ENCODE measurements at places on chromosomes 12 and 14. TPM values are rescaled to one million over a fixed set of nuclear protein-coding genes. Genes with fewer than 3 reads are reported as not detected.

Gene DEGS2
- not detected for total RNA-seq

Gene MYH6
- total RNA-seq, result 8,253 TPM

Gene NCKAP5L
- total RNA-seq, result 18.7 TPM

DNA sequence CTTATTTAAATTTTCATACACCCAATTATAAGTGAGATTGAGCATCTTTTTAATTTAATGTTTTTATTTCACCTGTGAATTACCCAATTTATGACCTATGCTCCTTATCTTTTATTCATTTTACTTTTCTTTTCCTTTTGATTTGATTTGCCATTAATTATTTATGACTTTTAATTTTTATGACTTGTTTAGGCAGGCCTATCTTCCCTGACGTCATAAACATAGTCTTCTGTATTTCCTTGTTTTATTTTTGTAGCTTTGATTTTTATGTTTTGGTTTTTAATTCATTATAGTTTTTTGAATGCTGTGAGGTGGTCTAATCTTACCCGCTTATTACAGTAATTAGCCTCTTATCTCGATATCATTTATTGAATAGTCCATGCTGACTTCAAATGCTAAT, 467.1 kb upstream of the FAR2 start:
- H3K27me3 ChIP-seq, result no peaks in the 10 kb centered on the region
- no peak overlapping the region for H3K4me3 ChIP-seq
- H3K4me1 ChIP-seq, result no peaks in the 10 kb centered on the region
- no peak for DNase-seq
- no peaks in the 10 kb centered on the region for H3K36me3 ChIP-seq
- H3K27ac ChIP-seq, result no peak overlapping the region

- peak overlapping the region; percentile 72 for H3K27ac ChIP-seq
- H3K4me3 ChIP-seq, result no peak overlapping the region
- H3K36me3 ChIP-seq, result no peaks in the 10 kb centered on the region
- no peaks in the 10 kb centered on the region for H3K27me3 ChIP-seq
Measured at GRCh38 chr14:75825147-75825592, 156.6 kb downstream of the TGFB3 start.

DNA sequence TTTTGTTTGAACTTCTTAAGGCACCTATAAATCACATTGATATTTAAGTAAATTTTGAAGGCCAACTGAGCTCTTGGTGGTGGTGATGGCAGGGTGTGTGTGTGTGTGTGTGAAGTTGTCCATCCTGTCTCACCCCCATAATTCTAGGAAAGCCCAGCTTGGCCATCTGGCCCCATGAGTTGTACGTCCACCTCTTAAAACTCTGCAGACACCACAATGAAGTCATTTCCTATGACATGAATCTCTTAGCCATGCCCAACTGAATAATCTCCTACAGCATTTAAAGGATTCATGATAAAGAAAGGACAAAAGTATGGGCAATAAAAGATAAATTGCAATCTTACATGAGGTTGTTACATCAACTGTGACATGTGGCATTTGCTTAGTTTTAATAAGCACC, 123.4 kb downstream of the TTC7B start:
- no peak overlapping the region for H3K27ac ChIP-seq
- H3K27me3 ChIP-seq, result no peaks in the 10 kb centered on the region
- H3K4me1 ChIP-seq, result no peaks in the 10 kb centered on the region

- peaks cover 23% of the 10 kb centered on the region for H3K4me1 ChIP-seq
- no peak for DNase-seq
- no peak overlapping the region for H3K4me3 ChIP-seq
- H3K36me3 ChIP-seq, result no peaks in the 10 kb centered on the region
Measured at GRCh38 chr12:109772622-109773321, 59.1 kb downstream of the FAM222A start.

- peaks cover 25% of the 10 kb centered on the region for H3K4me1 ChIP-seq
- peak overlapping the region; percentile 50 for H3K27ac ChIP-seq
- H3K4me3 ChIP-seq, result no peak overlapping the region
- H3K27me3 ChIP-seq, result no peaks in the 10 kb centered on the region
Measured at GRCh38 chr12:46773586-46774321, 52.0 kb downstream of the SLC38A4 start.

- H3K4me1 ChIP-seq, result no peaks in the 10 kb centered on the region
- no peak overlapping the region for H3K27ac ChIP-seq
- H3K36me3 ChIP-seq, result no peaks in the 10 kb centered on the region
- H3K4me3 ChIP-seq, result no peak overlapping the region
- no peak for DNase-seq
Measured at GRCh38 chr12:75890141-75890540, 141.4 kb downstream of the PHLDA1 start.

Gene CPSF6
- total RNA-seq, result 21.0 TPM

DNA sequence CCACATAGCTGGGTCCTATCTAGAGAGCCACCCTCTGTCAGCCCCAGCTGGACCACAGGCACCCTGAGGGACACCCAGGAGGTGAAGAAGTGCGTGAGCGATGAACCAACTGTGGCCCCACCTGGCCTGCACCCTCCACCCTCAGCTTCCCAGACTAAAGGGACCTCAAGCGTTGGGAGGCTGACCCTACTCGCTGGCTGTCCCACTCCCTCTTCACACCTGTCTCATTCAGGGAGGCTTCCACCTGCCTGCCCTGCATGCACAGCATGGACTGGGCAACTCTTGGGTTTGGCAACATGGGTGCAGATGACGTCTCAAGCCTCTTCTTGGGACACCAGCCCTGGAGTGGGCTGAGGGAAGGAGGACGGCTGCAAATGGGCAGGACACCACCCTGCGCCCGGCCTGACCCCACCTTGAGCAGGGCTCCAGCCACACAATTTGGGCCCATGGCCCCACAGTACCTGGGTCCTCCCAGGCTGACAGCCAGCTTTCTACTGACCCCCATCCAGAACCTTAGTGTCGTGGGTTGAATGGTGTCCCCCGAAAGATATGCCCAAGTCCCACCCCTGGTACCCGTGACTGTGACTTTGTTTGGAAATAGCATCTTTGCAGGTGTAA, 2.1 kb downstream of the TMEM179 start:
- H3K27ac ChIP-seq, result no peak overlapping the region
- no peaks in the 10 kb centered on the region for H3K36me3 ChIP-seq
- H3K27me3 ChIP-seq, result no peaks in the 10 kb centered on the region
- H3K4me1 ChIP-seq, result peaks cover 15% of the 10 kb centered on the region
- no peak overlapping the region for H3K4me3 ChIP-seq

Gene PSMB5
- total RNA-seq, result 105 TPM

- H3K27ac ChIP-seq, result no peak overlapping the region
- H3K4me3 ChIP-seq, result no peak overlapping the region
- H3K27me3 ChIP-seq, result no peaks in the 10 kb centered on the region
- no peak for DNase-seq
- H3K36me3 ChIP-seq, result no peaks in the 10 kb centered on the region
- peaks cover 4% of the 10 kb centered on the region for H3K4me1 ChIP-seq
Measured at GRCh38 chr12:70983692-70984091, 63.2 kb upstream of the PTPRR start.

- DNase-seq, result no peak
- H3K4me1 ChIP-seq, result no peaks in the 10 kb centered on the region
- H3K4me3 ChIP-seq, result no peak overlapping the region
- peak overlapping the region; percentile 36 for H3K27ac ChIP-seq
- no peaks in the 10 kb centered on the region for H3K36me3 ChIP-seq
Measured at GRCh38 chr12:93829016-93829415, 151.8 kb downstream of the CRADD start.

GRCh38 chr12:49792181-49792970, 35.8 kb downstream of the NCKAP5L start:
- no peak overlapping the region for H3K27ac ChIP-seq
- no peak for DNase-seq
- no peaks in the 10 kb centered on the region for H3K27me3 ChIP-seq

GRCh38 chr14:77197988-77198387, 16.4 kb downstream of the TMEM63C start:
- no peak overlapping the region for H3K27ac ChIP-seq
- DNase-seq, result no peak
- no peaks in the 10 kb centered on the region for H3K4me1 ChIP-seq

GRCh38 chr14:55470025-55470424, 29.6 kb upstream of the TBPL2 start:
- no peak overlapping the region for H3K4me3 ChIP-seq
- no peaks in the 10 kb centered on the region for H3K4me1 ChIP-seq
- H3K36me3 ChIP-seq, result no peaks in the 10 kb centered on the region
- H3K27ac ChIP-seq, result no peak overlapping the region
- no peak for DNase-seq
- H3K27me3 ChIP-seq, result no peaks in the 10 kb centered on the region

DNA sequence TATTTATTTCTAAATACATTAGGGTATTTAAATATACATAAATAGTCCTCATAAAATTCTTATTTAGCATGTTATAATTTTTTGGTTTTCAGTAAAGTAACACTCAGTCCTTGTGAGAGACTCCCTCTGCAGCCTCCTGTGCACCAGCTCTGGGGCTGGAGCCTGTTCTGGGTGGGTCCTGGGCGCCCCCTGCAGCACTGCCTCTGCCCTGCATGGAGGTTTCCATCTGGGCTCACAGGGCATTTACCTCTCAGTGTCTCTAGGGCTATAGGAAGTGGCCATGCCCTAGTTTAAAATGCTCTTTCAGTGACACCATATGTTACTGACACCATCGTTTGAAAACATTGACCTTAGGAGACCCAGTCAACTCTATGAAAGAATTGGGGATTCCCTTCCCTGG, 1155.2 kb downstream of the TMEM121 start:
- H3K4me1 ChIP-seq, result no peaks in the 10 kb centered on the region
- H3K36me3 ChIP-seq, result no peaks in the 10 kb centered on the region
- H3K4me3 ChIP-seq, result no peak overlapping the region
- H3K27me3 ChIP-seq, result no peaks in the 10 kb centered on the region
- DNase-seq, result no peak

DNA sequence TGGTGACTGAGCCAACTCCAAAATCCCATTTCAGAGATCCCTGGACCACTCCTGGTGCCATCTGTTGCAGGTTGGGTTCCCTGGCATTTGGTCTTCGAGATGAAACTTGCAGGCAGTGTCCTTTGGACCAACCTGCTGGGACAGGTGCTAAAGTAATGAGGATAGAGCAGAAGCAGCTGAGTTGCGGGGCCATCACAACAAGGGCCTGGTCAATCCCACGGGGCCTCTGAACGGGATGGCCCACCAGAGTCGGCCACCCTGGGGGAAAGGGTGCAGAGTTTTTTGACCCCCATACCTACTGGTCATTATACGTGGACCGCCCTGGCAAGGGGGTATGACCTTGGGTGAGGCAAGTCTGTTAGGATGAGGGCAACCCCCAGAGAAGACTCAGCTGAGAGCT, 39.3 kb downstream of the DLK1 start:
- no peaks in the 10 kb centered on the region for H3K27me3 ChIP-seq
- no peaks in the 10 kb centered on the region for H3K36me3 ChIP-seq

Gene MYF5
- not detected for total RNA-seq

Gene TBX3
- total RNA-seq, result 6.1 TPM

GRCh38 chr14:74591394-74591793, 20.6 kb downstream of the LTBP2 start:
- H3K36me3 ChIP-seq, result no peaks in the 10 kb centered on the region
- DNase-seq, result no peak
- no peaks in the 10 kb centered on the region for H3K4me1 ChIP-seq
- H3K27ac ChIP-seq, result peak overlapping the region; percentile 64

GRCh38 chr14:29028973-29029582, 262.5 kb downstream of the FOXG1 start:
- no peaks in the 10 kb centered on the region for H3K36me3 ChIP-seq
- H3K4me3 ChIP-seq, result no peak overlapping the region
- H3K4me1 ChIP-seq, result no peaks in the 10 kb centered on the region
- no peaks in the 10 kb centered on the region for H3K27me3 ChIP-seq
- no peak for DNase-seq
- no peak overlapping the region for H3K27ac ChIP-seq

GRCh38 chr14:58826845-58827686, 189.3 kb downstream of the DACT1 start:
- H3K27me3 ChIP-seq, result no peaks in the 10 kb centered on the region
- no peaks in the 10 kb centered on the region for H3K4me1 ChIP-seq
- H3K36me3 ChIP-seq, result no peaks in the 10 kb centered on the region
- H3K27ac ChIP-seq, result no peak overlapping the region
- no peak for DNase-seq

GRCh38 chr14:29982993-29983392, 55.3 kb upstream of the PRKD1 start:
- H3K4me3 ChIP-seq, result no peak overlapping the region
- no peak for DNase-seq
- no peaks in the 10 kb centered on the region for H3K27me3 ChIP-seq
- H3K4me1 ChIP-seq, result no peaks in the 10 kb centered on the region
- H3K27ac ChIP-seq, result no peak overlapping the region
- H3K36me3 ChIP-seq, result no peaks in the 10 kb centered on the region

GRCh38 chr12:101001669-101002068, 207.1 kb downstream of the ANO4 start:
- H3K36me3 ChIP-seq, result no peaks in the 10 kb centered on the region
- no peak for DNase-seq
- no peak overlapping the region for H3K27ac ChIP-seq
- no peak overlapping the region for H3K4me3 ChIP-seq

- no peaks in the 10 kb centered on the region for H3K27me3 ChIP-seq
- H3K4me1 ChIP-seq, result no peaks in the 10 kb centered on the region
- no peak overlapping the region for H3K4me3 ChIP-seq
- no peaks in the 10 kb centered on the region for H3K36me3 ChIP-seq
Measured at GRCh38 chr12:39892146-39892545, 213.7 kb downstream of the SLC2A13 start.

Gene LRRC43
- total RNA-seq, result 1.8 TPM

DNA sequence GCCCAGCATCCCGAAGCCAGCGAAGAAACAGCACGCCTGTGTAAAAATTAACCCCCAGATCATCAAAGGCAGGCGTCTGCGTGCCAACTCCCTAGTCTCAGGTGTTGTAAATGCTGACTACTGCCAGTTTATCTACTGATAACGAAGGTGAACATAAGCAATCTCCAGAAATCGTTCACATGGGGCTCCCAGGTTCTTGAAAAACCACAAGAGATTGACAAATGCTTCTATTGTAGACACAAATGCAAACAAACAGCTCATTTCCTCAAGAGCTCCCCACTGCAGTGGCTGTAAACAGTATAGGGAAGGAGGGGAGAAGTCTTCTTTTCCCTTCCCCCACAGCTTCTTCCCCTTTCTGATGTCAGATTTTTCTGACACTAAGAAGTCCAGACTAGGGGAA, 5.3 kb upstream of the PLEKHG3 start:
- no peaks in the 10 kb centered on the region for H3K27me3 ChIP-seq
- DNase-seq, result no peak
- H3K36me3 ChIP-seq, result no peaks in the 10 kb centered on the region
- H3K27ac ChIP-seq, result no peak overlapping the region
- H3K4me1 ChIP-seq, result no peaks in the 10 kb centered on the region

DNA sequence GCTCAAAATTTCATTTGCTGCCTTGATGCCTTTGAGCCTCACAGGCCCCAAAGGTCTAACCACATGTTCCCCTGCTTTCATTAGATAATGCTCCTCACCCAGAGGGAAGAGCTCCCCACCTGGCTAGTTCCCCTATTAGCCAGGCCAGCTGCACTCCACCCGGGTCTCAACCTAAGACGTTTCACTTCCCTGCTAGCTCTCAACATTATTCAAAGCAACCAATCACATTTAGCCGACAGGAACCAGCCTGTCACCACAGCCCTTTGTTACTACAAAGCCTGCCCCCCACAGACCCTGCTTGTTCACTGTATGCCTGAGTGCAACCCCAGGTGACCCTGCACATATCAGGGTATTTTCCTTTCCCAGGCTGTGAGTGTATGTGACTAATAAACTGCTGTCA, 78.6 kb downstream of the SLC15A5 start:
- DNase-seq, result no peak
- no peaks in the 10 kb centered on the region for H3K4me1 ChIP-seq
- H3K27me3 ChIP-seq, result no peaks in the 10 kb centered on the region
- H3K36me3 ChIP-seq, result no peaks in the 10 kb centered on the region

Gene KLRK1
- total RNA-seq, result 0.28 TPM

Gene HECTD4
- total RNA-seq, result 16.5 TPM
